Kidney glomerular epithelial cell (primary cell): ENCODE measurements at places on chromosomes 16 and 17.

- no peak for DNase-seq
Observed at GRCh38 chr17:10171581-10171981, 26.8 kb downstream of the GAS7 start.

- DNase-seq: no peak
Observed at GRCh38 chr17:32314636-32315035, 27.3 kb downstream of the C17orf75 start.

GRCh38 chr16:83171396-83171795 lies 544.6 kb downstream of the CDH13 start:
- DNase-seq: no peak

DNA sequence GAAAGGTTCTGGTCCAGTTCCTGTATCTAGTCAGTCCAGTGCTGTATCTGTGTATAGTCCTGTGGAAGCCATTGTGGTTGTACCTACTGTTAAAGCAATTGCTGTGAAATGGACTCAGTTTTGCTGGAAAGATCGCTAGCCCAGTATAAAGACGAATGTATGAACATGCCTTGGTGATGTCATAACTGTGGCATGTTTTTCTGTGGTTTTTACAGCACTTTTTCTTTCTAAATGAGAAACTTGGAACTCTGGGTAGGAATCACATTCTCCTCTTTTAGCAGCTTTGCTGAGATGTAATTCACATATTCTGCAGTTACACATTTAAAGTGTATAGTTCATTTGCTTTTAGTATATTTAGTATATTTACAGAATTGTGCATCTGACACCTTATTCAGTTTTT lies 58.1 kb downstream of the MAP2K4 start:
- peak; percentile 88 for DNase-seq

DNA sequence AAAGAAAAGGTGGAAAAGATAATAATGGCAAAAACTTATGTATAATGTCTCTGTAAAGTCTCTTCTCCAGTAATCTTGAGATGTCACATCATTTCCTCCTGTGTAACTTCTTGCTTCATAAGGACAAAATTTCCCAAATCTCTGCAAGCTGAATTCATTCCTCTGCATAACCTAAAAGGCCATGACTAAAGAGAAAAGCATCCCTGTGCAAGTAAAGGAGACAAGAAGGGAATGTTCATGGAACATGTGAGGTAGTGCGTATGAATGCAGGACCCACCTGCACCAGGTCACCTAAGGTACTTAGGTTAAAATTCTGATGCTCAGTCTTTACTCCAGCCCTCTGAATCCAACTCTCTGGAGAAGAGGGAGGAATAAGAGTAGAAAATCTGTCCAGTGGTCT lies 46.9 kb upstream of the NLK start:
- DNase-seq: no peak

GRCh38 chr16:83105279-83106077 lies 478.7 kb downstream of the CDH13 start:
- no peak for DNase-seq

DNA sequence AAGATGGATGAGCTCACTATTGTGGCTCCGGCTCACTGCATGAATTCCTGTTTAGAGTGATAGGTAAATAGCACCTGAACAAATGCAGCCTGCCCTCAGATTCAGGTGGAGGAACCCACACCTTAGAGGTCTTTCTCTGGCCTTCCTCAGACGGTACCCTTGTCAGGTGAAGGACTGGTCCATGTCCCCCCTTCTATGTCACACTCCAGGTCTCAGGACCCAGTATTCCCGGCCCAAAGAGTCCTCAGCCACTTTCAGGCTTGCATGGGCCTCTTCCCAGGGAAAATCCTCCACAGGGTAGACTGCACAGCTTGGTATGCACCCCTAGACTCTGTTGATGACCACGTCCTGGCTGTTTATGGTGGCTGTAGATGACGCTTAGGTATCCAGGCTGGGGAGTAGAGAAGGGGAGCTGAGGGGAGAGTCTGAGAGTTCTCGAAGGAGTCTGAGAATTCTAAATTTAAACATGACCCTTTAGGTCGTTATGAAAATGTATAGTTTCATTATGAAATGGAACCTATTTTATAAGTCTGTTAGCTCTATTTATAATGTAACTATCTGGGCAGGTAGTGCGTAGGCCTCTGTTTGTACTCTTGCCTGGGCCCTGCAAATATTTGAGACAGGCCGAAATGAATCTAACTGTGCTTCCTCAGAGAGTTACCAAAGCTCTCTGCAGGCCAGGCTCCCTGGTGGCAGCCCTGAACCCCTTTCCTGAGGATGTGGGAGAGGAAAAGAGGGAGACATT lies 32.5 kb upstream of the CCR7 start:
- no peak for DNase-seq

DNA sequence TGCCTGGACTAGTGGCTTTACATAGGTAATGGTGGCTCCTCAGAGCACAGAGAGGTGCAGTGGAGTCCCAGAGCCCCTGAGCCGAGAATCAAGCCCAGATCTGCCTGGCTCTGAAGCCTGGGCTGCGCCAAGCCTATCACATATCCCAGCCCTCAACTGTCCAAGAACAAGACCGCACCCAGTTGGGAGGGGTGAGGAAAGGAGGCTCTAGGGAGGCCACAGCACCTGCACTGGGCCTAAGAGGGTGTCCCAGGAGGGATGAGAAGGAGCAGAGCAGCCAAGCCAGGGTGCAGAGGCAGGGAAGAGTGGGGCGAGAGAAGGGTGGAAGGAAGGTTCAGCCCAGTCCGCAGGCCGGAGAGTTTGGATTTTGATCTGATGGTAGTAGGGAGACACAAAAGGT lies 941 bp upstream of the RNF112 start:
- DNase-seq: no peak

GRCh38 chr17:81511554-81511803 lies 1.1 kb downstream of the ACTG1 start:
- no peak for DNase-seq

- DNase-seq: no peak
Observed at GRCh38 chr17:42982266-42982665, 1.9 kb downstream of the RUNDC1 start.

DNA sequence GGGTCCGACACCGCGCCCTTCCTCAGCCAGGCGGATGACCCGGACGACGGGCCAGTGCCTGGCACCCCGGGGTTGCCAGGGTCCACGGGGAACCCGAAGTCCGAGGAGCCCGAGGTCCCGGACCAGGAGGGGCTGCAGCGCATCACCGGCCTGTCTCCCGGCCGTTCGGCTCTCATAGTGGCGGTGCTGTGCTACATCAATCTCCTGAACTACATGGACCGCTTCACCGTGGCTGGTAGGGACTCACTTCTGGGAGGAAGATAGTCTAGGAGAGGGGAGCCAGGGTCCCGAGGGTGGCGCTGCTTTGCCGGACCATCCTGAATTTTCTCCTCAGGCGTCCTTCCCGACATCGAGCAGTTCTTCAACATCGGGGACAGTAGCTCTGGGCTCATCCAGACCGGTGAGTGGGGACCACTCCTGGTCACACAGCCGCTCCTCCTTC lies 601 bp downstream of the SPNS1 start:
- DNase-seq: no peak

GRCh38 chr16:55728797-55729196 lies 73.0 kb downstream of the SLC6A2 start:
- no peak for DNase-seq

- no peak for DNase-seq
Observed at GRCh38 chr16:82042846-82043245, 7.8 kb downstream of the HSD17B2 start.

DNA sequence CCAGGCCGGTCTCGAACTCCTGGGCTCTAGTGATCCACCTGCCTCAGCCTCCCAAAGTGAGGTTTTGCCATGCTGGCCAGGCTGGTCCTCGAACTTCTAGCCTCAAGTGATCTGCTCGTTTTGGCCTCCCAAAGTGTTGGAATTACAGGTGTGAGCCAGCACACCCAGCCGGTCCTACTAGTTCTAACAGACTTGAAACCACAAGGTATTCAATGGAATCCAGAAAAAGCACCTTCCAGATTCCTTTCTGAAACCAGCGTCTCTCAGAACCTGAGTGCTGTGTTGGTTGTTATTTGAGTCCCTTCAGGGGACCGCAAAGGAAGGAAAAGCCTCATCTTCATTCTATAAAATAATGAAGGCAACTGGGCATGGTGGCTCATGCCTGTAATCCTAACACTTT lies 4.1 kb downstream of the KRABD2 start:
- no peak for DNase-seq

DNA sequence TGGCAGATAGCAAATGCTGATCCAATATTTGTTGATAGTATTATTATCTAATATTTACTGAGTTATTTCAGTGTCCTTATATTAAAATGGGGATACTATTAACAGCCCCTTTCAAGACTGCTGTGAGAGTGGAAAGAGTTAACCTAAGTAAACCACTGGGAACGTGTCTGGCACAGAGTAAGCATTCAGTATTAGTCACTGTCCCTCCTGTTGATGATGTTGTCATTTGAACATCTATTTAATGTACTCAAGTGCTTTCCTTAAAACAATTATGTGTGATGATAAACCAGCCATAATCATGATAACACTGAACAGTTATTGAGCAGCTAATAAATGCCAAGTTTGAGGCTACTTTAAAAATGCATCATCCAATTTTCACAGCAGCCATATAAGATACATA lies 135.7 kb upstream of the XYLT1 start:
- no peak for DNase-seq

DNA sequence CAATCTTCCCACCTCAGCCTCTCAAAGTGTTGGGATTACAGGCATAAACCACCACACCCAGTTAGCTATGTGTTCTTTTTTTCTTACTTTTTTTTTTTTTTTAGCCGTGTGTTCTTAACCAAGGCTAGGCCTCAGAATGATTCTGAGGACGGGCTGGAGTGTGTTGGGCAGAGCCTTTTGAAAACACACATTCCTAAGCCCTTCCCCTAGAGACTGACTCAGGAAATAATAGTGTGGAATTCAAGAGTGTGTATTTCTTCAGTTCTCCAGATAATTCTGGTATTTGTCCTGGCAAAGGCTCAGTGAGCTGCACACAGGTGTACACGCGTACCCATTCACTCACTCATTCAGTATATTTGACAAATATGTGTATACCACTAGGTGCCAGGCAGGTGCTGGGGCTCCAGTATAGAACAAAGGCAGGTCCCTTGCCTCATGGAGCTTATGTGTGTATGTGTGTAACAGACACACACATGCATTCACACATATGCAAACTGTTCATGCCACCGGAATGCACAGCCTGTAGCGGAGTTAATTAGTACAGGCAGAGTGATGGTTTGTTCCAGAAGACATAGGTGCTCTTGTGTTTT lies 19.4 kb upstream of the NFATC3 start:
- peak; percentile 52 for DNase-seq

DNA sequence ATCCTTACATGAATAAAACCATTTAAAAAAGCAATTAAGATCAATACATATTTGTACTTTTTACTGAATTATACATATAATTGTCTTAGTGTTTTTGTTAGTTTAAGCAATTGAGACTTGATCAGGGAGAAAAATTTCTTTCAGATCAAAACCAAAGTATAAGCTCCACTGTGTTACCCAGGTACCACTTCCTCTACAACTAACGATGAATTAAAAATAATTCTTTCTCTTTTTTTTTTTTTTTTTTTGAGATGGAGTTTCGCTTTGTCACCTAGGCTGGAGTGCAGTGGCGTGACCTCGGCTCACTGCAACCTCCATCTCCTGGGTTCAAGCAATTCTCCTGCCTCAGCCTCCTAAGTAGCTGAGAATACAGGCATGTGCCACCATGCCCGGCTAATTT lies 6.8 kb downstream of the FBXO47 start:
- no peak for DNase-seq

- DNase-seq: no peak
Observed at GRCh38 chr17:66420961-66421371, 118.6 kb downstream of the PRKCA start.

DNA sequence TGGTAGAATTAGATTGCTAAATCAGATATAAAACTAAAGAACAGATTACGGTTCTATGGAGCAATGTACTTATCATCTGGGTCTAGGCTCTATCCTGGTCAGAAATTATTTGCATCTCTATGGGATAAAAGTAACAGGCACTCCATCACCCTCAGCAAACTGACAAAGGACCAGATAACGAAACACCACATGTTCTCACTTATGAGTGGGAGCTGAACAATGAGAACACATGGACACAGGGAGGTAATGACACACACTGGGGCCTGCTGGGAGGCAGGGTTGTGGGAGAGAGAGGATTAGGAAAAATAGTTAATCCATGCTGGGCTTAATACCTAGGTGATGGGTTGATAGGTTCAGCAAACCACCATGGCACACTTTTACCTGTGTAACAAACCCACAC lies 61.9 kb downstream of the MPHOSPH6 start:
- no peak for DNase-seq

DNA sequence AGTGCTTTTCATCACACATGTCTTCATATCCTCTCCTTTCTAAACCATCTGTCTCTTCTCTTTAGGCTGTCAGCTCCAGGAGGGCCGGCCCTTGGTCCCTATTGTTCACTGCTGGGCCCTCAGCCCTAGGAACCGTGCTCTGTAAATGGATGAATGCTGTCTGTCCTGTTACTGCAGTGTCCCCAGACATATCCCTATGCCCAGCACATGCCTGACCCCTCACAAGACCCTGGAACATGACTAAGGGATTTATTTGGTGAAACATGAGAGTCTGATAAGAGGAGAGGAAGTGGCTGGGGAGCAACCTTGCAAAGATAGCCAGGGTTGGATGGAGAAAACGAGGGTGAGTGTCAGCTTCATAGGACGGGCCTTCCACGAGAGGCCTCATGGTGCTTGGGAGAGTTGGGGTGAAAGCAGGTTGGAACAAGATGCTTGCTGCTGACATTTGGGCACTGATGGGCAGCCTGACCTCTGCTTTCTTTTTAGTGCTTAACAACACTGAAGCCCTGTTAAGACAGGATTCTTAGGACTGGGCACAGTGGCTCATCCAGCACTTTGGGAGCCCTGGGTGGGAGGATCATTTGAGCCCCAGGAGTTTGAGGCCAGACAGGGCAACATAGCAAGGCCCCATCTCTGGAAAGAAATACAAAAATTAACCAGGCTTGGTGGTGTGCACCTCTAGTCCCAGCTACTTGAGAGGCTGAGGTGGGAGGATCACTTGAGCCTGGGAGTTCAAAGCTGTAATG lies 39.0 kb downstream of the ABCC1 start:
- no peak for DNase-seq

- DNase-seq: no peak
Observed at GRCh38 chr17:82200135-82200534, 12.5 kb downstream of the CCDC57 start.

- no peak for DNase-seq
Observed at GRCh38 chr17:10018461-10018891, 113.4 kb upstream of the RCVRN start.

DNA sequence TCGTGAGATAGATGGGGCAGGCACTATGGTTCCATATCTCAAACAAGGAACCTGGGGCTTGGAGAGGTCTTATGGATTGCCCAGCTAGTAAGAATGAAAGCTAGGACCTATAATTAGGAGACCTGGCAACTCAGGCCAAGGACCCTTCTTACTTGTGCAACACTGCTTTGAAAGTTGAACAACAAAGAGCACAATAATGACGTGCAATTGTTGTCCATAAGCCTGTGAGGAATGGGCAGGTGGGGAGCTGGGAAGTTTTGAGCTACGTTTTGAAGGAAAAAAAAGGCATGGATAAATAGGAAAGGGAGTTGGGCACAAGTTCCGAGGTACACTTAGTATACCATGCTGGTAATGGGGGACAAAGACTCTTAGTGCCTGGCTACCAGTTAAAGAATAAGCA lies 104.3 kb downstream of the HS3ST3B1 start:
- no peak for DNase-seq
